HT1080 (cell line): ENCODE measurements at places on chromosomes 3 and 15.

DNA sequence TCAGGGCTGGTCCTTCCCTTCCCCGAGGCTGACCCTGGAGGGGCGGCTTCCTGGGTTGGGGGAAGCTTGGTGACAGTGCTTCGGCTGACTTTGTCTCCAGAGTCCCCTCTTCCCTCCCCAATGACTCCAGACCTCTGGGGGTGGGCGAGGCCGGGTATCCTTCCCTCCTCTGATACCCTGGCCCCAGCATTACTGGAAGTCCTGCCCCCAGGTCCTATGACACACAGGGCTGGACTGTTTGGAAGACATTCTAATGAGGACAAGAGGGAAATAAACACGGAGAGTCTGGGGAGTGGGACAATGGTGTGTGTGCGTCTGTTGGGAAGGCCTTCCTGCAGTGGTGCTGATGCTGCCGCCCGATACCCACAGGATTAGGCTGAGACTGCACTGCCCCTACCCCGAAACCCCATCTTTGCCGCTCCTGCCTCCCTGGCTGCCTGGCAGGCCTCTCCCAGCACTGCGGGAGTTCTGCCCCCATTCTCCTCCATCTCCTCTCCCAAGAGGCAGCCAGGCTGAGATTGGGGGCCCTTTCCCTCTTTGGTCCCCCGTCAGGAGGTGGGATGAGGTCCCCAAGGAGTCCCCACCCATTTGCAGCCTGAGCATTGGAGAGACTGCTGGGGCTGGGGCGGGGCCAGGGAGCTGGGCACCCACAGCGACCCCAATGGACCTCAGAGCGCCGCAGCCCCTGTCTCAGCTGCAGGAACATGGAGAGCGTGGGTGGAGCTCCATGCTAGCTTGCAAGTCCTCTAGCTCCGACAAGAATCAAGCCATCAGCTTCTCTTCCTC lies 29.7 kb upstream of the FBLN2 start:
- no peak for DNase-seq

DNA sequence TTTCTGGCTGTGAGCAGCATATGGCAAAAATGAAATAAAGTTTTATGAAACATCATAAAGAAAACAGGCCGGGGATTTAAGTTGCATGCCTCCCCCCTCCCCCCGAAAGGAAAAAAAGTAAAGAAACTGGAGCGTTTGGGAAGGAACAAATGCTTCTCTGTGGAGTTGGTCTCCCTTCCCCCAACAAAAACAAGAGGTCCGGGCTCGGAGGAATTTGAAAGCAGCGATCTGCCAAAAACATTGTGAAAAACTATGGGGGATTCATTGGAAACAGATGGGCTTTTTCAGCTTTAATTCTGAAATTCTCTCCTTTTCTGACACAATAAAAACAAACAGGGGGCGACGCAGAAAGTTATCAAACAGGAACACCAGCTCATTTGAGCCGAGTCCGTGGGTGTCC lies 17.0 kb downstream of the RGMA start:
- DNase-seq: no peak

DNA sequence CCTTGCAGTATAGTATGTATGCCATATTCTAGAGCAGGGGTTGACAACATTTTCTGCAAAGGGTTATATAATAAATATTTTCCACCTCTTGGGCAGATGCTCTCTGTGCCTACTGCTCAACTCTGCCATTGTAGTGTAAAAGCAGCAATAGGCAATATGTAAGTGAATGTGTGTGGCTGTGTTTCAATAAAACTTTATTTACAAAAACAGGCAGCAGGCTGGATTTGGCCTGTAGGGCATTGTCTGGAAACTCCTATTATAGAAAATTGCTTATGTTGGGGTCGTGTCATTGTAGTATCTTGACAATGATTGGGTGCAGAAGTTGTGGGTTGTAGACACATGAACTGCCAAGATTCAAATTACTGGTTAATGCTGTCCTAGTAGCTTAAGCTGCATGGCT lies 153.6 kb upstream of the CNTN3 start:
- no peak for DNase-seq

DNA sequence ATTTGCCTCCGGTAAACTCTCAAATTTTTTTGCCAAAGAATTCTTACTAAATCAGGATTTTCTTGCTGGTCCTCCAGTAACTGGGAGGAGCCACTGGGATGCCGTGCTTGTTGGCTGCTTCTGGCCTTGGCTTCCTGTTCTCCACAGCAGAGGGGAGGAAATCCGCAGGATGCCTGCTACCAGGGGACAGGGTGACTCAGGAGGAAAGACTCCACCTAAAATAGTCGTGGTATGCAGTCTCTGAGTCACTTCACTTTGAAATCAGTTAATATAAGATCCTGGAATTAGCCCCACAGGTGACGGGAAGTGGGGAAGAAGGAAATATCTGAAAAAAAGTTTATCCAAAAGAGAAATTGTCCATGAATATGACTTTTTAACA lies 6.5 kb upstream of the TM4SF18 start:
- DNase-seq: peak; percentile 100

- DNase-seq: peak; percentile 36
Measured at GRCh38 chr3:57179580-57180410, 14.6 kb upstream of the IL17RD start.

GRCh38 chr15:93359425-93360131 lies 270.6 kb upstream of the RGMA start:
- no peak for DNase-seq

DNA sequence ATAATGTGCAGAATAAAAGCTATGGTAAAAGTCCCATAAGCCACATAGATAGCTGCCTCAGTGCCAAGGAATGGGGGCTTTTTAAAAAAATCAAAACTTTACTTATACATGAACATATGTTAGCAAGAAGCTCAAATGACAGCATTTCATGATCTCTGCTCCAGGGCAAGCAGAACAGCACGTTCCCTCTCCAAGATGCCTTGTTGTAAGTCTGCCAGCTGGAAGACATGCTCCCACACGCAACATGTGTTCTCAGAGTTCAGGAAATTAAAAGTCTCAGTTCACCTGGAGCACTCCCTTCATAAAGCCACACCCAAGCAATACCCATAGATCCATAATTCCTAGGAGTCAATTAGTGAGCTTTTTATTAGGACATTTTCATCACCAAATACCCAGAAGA lies 52.2 kb downstream of the ABI3BP start:
- DNase-seq: no peak

GRCh38 chr15:85504749-85505676 lies 124.6 kb downstream of the AKAP13 start:
- DNase-seq: peak; percentile 35
